ENCODE measurements at places on chromosomes 16 and 17. TPM values are rescaled to one million over a fixed set of nuclear protein-coding genes. Genes with fewer than 3 reads are reported as not detected.

DNA sequence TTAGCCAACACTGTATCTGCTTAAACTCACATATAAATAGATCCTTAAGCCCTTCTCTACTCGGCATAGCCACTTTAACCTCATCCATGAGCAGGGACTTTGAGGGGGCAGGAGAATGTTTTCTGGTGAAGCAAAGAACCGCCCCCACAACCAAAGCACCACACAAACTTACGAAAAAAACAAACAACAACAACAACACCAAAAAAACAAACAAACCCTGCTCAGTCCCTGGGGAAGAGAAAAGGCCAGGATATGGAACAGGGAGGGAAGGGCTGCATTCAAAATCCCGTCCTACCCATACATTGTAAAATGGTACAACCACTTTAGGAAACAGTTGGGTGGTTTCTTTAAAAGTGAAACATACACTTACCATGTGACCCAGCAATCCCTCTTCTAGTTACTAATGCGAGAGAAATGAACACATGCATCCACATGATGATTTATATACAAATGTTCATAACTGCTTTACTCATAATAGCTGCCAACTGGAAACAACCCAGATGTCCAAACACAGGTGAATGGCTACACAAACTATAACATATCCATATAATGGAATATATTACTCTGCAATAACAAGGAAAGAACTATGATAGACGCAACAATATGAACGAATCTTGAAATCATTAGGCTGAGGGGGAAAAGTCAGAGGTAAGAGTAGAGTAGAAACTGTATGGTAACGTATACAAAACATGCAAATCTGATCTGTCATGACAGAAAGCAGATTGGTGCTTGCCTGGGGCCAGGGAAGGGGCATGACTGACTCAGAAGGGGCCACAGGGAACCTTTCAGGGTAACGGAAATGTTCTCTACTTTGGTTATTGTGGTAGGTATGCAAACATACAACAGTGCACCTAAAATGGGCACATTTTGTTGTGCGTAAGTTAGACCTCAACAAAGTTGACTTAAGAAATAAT is 37.7 kb upstream of the TOB1 start:
- no peak for DNase-seq

GRCh38 chr16:10668322-10669045 is 26.2 kb downstream of the TEKT5 start:
- DNase-seq = no peak

GRCh38 chr16:66043326-66043725 is 323.2 kb upstream of the CDH5 start:
- no peak for DNase-seq

GRCh38 chr17:27579897-27580321 is 51.1 kb upstream of the LGALS9 start:
- DNase-seq = no peak

- DNase-seq = no peak
Measured at GRCh38 chr17:17940441-17940911, 31.7 kb downstream of the TOM1L2 start.

DNA sequence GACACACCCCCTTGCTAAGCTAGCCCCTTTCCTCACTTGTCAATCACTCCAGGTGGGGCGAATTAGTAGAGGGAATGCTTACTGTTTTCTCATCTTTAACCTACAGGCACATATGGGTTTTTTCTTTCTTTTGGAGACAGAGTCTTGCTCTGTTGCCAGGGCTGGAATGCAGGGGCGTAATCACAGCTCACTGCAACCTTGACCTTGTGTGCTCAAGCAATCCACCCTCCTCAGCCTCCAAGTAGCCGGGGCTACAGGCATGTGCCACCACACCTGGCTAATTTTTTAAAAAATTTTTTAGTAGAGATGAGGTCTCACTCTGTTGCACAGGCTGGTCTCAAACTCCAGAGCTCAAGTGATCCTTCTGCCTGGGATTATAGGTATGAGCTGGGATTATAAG is 38.7 kb upstream of the RHBDL3 start:
- DNase-seq = no peak

DNA sequence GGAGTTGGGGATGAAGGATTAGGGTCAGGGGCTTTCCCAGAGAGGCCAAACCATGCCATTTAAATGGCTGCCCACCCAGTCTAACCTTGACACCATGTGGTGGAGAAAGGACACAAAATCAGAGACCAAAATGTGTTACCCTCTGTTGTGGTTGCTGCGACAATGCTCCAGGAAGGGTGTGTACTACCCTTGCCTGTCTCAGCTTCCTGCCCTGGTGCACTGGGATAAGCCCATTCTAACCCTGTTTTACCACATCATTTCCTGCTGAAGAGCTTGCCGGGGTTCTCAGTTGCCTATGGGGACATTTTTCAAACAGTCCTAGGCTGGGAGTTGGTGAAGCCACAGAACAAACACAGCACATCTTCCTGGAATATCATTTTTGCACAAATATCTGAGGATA is 4.9 kb downstream of the OR4D1 start:
- DNase-seq = no peak

GRCh38 chr16:78179666-78180065 is 80.2 kb downstream of the WWOX start:
- DNase-seq = no peak

- DNase-seq = no peak
Measured at GRCh38 chr16:28883221-28883996, 5.1 kb downstream of the ATP2A1 start.

DNA sequence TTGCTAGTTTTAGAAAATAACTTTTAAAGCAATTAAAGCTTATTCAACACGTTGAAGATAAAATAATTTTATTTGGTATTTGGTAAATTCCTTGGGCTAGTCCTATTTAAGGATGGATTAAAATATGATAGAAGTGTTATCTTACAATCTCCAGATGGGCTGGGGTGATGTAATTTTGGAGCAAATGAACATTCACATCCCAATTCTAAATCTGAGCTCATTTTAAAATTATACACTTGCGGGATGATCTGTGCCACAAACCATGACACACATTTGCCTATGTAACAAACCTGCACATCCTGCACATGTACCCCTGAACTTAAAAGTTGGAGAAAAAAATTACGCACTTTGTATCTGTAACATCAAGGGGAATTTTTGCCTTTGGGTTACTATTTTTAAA is 31.5 kb downstream of the NLK start:
- no peak for DNase-seq

DNA sequence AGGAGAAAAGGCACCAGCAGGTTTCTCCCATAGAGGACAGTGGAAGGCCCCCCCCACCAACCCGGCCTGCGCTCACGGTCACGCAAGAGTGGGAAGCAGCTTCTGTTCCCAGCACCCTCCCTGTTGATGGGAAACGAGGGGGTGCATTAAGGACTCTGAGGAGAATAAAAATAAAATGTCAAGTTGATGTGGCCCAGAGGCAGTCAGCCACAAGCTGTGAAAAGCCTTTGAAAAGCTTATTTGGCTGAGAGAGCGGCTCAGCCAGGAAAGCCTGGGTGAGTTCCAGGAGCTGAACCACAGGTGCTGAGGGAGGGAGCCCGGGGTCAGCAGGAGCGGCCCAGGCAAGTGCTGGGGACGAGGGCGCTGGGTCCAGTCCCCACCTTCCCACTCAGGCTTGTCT is 26.9 kb upstream of the SPATA32 start:
- no peak for DNase-seq

DNA sequence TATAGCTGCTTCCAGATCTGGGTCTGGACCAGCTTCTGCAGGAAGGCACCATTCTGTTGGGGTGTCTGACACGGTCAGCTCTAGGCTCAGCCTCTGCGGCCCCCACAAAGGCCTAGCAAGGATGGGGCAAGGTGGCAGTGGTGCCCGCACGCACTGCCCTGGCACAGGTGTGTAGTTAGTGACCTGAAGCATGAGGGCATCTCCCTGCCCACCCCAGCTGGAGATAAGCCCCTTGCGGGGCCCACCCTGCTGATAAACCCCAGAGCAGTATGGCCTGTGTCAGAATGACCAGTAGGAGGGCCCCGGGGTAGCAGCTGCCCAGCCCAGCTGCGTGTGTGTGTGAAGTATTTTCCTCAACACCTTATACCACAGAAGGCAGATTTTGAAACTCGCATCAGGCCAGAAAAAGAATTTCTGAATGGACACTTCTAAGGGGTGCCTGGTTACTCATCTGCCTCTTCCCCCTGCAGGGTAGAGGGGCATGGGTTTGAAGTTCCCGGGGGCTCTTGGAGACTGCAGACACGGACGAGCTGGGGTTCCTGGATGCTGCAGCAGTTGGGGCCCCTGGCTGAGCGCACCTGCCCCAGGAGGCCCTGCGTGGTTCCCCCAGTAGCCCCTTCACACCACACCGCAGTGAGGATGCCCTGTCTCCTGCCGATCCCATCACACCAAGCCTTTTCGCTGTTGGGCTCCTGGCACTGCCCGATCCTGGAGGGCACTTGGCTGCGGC is 4.5 kb downstream of the ARHGDIA start:
- DNase-seq = no peak

DNA sequence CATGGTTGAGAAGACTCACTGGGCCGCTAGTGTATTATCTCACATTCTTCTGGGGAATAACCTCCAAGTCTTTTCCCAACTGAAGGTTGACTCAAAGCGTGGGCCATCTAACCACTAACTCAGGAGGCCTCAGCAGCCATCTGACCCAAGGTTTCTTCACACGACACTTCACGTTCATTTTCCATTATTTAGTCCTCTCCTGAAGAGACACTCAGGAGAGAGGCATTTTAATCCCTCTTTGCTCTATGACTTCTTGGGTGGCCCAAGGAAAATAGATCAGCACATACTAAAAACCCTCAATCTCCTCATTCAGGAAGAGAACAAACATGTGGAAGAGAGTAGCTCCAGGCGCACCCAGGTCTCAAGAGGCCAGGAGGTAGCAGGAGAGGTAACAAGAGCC is 252.8 kb upstream of the FOXF1 start:
- no peak for DNase-seq

DNA sequence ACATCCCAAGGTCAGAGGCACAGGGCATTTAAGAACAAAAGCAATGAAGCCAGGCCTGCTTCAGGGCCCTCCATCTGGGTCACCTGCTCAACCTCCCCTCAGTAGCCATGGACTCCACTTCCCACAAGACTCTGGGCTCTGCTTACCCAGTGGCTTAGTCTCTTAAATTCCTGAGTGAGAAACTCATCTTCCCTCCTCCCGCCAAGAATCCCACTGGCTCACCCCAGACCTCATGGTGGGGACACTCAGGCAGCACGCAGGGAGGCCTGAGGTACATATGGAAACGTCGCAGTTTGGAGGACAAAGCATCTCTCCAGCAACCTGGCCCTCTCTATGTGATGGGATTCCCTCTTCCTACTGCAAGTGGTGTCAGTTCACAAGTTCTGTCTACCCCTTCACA is 326.7 kb upstream of the CDH5 start:
- DNase-seq = no peak

GRCh38 chr16:85824161-85825135 is 25.0 kb downstream of the COX4I1 start:
- no peak for DNase-seq

DNA sequence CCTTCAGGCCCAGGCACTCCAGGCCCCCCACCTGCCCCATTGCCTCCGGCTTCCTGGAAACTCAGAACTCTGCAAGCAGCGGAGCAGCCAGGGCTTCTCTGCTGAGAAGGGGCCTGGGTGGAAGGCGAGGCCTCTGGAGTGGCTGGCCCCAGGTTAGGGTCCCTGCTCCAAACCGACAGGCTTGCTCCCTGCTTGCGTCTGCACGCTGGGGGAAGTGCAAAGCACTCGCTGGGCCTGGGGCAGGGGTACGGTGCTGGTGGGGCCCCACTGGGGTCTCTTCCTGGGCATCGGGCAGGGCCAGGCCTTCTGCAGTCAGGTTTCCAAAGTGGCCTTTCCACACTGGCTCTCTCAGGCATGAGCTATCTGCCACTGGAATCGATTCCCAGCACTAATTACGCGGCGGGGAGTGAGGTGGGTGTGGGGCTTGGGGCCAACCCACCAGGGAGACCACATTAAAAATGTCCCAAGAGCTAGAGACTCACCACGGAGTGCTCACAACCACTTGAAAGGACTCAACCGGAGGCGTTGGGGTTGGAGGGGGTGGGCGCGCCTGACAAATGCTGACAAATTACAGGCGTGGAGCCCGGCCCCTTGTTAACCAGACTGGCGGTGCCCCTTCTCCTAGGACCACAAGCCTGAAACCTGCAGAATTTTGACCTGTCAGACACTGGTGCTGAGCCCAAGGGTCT is 17.9 kb downstream of the FAM83G start:
- no peak for DNase-seq

DNA sequence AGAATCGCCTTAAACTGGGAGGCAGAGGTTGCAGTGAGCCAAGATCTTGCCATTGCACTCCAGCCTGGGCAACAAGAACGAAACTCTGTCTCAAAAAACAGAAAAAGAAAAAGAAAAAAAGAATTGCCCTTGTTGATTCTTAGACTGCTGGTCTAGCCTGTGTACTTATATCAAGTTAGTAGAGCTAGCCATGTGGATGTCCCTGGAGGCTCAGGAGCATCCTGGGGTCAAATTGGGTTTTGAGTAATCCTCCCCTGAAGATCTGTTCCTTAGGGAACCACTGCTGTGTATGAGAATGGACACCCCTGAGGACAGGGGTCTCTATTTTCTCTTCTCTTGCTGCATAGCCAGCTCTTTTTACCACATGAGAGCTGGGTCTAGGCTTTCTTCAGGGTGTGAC is 21.5 kb downstream of the SLC7A6OS start:
- DNase-seq = no peak

CHST4 gene
- 0.09 TPM for polyA plus RNA-seq

HCRT gene
- polyA plus RNA-seq = not detected

ALG1 gene
- polyA plus RNA-seq = 19.0 TPM

ZSWIM7 gene
- 56.9 TPM for polyA plus RNA-seq

SLC16A13 gene
- polyA plus RNA-seq = 4.2 TPM

ADORA2B gene
- polyA plus RNA-seq = 6.3 TPM

DLX4 gene
- 2.0 TPM for polyA plus RNA-seq

SLC25A39 gene
- 104 TPM for polyA plus RNA-seq

SOST gene
- polyA plus RNA-seq = not detected

KIF2B gene
- polyA plus RNA-seq = not detected
